ENCODE measurements at places on chromosomes 4 and X.

DNA sequence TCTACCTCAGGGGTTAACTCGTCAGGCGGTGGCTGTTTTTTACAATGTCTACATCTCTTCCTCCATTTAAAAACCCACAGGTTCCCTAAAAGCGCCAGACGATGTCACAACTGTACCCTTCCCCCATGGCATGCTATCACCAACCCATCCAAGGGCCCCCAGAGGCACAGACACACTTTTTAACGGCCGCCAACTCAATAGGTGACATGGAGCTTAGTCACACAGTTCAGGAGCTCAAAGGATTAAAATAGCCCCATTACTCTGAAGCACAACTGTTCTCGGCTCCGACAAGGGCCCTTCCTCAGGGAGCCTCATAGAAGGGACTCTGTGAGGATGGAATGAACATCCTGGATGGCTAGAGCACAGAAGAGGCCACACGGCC is 12.4 kb downstream of the SH3KBP1 start:
- H3K4me1 ChIP-seq, result no peaks in the 10 kb centered on the region
- H3K27me3 ChIP-seq, result no peaks in the 10 kb centered on the region
- H3K36me3 ChIP-seq, result no peaks in the 10 kb centered on the region
- H3K4me3 ChIP-seq, result no peak overlapping the region
- H3K27ac ChIP-seq, result no peak overlapping the region
- DNase-seq, result no peak

DNA sequence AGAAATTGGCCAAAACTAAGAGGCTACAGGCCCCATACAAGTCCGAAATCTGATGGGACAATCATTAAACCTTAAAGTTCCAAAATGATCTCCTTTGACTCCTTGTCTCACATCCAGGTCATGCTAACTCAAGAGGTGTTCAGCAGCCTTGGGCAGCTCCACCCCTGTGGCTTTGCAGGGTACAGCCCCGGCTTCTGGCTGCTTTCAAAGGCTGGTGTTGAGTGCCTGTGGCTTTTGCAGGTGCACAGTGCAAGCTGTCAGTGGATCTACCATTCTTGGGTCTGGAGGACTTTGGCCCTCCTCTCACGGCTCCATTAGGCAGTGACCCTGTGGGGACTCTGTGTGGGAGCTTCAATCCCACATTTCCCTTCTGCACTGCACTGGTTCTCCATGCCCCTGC is 329.1 kb upstream of the MAD2L1 start:
- H3K36me3 ChIP-seq, result no peaks in the 10 kb centered on the region
- H3K27ac ChIP-seq, result no peak overlapping the region
- no peak overlapping the region for H3K4me3 ChIP-seq
- no peak for DNase-seq

GRCh38 chr4:18203966-18204365 is 182.4 kb upstream of the LCORL start:
- no peak for DNase-seq
- no peaks in the 10 kb centered on the region for H3K27me3 ChIP-seq
- no peak overlapping the region for H3K4me3 ChIP-seq
- H3K4me1 ChIP-seq, result no peaks in the 10 kb centered on the region
- H3K36me3 ChIP-seq, result no peaks in the 10 kb centered on the region

- no peak for DNase-seq
- H3K27ac ChIP-seq, result peak overlapping the region; percentile 18
- H3K4me1 ChIP-seq, result peaks cover 7% of the 10 kb centered on the region
- no peaks in the 10 kb centered on the region for H3K36me3 ChIP-seq
Measured at GRCh38 chr4:145066063-145066501, 31.9 kb downstream of the ANAPC10 start.

GRCh38 chr4:129342819-129343408 is 247.0 kb downstream of the C4orf33 start:
- no peaks in the 10 kb centered on the region for H3K36me3 ChIP-seq
- DNase-seq, result peak; percentile 91
- H3K27ac ChIP-seq, result no peak overlapping the region
- H3K4me1 ChIP-seq, result no peaks in the 10 kb centered on the region

DNA sequence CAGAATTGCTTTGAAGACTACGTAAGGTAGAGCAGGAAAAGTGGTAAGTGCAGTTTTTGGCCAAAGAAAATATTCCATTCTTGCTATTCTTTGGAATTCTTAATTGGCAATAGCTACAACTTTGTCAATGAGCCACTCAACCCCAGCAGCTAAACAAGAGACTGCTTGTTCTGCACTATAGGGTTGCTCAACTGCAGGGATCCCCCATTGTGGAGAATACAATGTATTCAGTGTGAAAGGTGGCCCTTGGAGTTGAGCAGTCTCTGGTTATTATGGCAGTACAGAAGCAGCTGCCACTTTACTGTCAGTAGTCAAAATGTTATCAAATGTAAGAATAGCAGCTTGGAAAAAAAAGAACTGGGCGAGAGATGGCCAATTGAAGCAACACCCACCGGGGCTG is 808.7 kb downstream of the CENPC start:
- H3K27me3 ChIP-seq, result no peaks in the 10 kb centered on the region
- peak overlapping the region; percentile 25 for H3K27ac ChIP-seq
- peaks cover 7% of the 10 kb centered on the region for H3K4me1 ChIP-seq

GRCh38 chrX:48507246-48507645 is 1.5 kb upstream of the PORCN start:
- H3K36me3 ChIP-seq, result no peaks in the 10 kb centered on the region
- no peak overlapping the region for H3K27ac ChIP-seq
- H3K4me3 ChIP-seq, result no peak overlapping the region
- no peak for DNase-seq

DNA sequence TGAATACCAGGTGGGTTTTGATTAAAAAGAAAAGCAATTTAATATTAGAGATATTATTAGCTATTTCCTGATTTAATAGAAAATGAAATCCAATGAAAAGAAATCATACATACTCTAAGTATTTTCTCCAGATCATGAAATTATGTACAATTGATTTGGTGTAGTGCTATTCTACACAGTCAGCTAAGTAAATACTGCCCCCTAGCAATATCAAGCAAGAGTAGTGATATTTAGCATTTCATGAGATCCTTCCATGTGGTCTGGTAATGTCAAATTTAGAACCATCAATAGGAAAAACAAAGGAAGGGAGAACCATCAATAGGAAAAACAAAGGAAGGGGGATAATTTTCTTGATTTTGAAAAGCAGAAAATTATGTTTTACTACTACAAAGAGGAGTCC is 114.6 kb downstream of the TBCK start:
- no peak overlapping the region for H3K27ac ChIP-seq
- H3K36me3 ChIP-seq, result no peaks in the 10 kb centered on the region
- no peaks in the 10 kb centered on the region for H3K27me3 ChIP-seq
- DNase-seq, result peak; percentile 37
- H3K4me3 ChIP-seq, result no peak overlapping the region

DNA sequence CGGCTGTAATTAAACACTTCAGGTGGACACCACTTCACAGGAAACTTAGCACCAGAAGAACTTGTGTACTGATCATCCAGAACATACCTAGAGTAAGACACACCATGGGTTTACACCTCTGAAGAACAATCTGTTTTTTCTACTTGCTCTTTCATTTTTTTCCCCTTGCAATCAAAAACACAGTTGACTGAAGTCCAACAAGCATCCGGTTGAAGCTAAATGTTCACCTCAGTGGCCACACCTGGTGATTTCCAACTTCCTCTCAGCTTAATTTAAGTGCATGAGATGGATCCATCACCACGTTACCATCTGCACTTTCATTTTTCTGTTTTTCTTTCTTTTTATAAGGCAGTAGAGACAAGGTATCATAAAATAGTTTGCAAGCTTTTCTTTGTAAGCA is 4.9 kb upstream of the TXK start:
- no peak for DNase-seq
- no peaks in the 10 kb centered on the region for H3K4me1 ChIP-seq
- H3K27ac ChIP-seq, result no peak overlapping the region
- no peaks in the 10 kb centered on the region for H3K27me3 ChIP-seq
- H3K36me3 ChIP-seq, result no peaks in the 10 kb centered on the region
- no peak overlapping the region for H3K4me3 ChIP-seq

GRCh38 chrX:21764008-21764407 is 6.1 kb upstream of the SMPX start:
- no peaks in the 10 kb centered on the region for H3K27me3 ChIP-seq
- no peaks in the 10 kb centered on the region for H3K36me3 ChIP-seq
- no peak overlapping the region for H3K4me3 ChIP-seq
- H3K4me1 ChIP-seq, result peaks cover 2% of the 10 kb centered on the region
- no peak for DNase-seq

All from cardiac muscle cell (in vitro differentiated cells and primary cell).